ENCODE measurements at places on chromosomes 6 and 20.

- no peak for DNase-seq
Observed at GRCh38 chr20:29298759-29299613, 1958.5 kb upstream of the DEFB115 start.

DNA sequence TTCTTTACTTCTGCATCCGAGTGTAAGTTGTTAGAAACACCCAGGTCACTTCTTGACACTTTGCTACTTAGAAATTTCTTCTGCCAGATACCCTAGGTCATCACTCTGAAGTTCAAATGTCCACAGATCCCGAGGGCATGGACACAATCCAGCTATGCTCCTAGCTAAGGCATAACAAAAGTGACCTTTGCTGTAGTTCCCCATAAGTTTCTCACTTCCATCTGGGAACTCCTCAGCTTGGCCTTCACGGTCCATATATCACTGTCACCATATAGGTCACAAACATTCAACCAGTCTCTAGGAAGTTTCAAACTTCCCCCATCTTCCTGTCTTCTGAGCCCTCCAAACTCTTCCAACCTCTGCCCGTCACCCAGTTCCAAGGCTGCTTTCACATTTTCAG, 65.3 kb downstream of the IRF4 start:
- DNase-seq, result no peak

GRCh38 chr20:60123096-60123495, 164.9 kb downstream of the CDH26 start:
- no peak for DNase-seq

- no peak for DNase-seq
Observed at GRCh38 chr6:160198606-160199211, 59.9 kb downstream of the SLC22A2 start.

DNA sequence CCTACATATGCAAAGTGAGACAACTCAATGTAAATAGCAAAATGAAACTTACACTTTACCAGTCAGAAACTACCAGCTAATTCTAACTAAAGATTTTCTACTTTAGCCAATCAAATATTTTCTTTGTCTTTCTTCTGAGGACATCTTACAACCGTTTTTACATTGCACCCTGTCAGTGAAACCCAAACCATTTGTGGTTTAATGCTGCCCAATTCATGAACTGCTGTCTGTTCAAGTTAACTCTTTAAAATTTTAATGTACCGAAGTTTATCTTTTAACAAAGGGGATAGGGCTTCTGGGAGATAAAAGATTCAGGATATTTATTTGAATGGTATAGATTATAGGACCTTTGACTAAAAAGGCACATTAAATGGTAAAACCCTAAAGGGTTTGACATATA, 121.3 kb upstream of the HDDC2 start:
- no peak for DNase-seq

DNA sequence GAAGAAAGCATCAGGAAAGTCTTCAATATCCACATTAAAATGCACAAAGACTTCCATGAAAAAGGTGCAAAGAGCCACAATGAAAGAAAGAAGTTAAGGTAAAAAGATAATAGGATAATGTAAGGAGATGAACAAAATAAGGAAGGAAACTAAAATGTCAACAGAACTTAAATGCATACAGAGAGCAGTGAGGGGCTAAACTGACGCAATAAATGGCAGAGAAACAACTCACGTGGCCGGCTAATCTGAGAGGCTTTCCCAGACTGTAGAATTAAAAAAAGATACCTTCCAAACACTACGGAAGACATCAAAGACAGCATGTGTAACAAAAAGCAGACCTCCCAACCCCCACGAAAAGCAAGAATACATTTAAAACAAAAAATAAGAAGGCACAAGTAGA, 73.7 kb downstream of the GMDS start:
- no peak for DNase-seq

- DNase-seq, result no peak
Observed at GRCh38 chr6:163586888-163587287, 172.4 kb downstream of the QKI start.

DNA sequence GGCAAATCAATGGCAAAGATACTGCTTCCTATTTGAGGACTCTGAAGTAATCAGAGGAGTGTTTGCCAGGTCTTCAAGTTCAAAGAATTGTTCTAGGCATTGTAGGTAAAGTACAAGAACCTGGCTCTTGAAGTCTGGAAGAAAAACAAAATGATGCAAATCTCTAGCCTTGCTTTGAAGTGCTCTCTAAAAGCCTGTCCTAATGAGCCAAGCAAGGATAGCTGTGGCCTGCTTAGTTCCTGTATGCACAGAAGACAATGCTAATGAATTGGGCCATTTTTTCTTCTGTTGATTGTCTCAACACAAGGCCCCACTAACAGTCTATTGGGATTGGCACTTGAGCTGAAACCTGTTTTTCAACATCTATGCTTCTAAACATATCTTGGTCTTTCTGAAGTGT, 165.0 kb upstream of the POU3F2 start:
- no peak for DNase-seq

- no peak for DNase-seq
Observed at GRCh38 chr6:109349419-109349987, 32.8 kb downstream of the CD164 start.
